ENCODE measurements at places on chromosomes 3 and 15.

DNA sequence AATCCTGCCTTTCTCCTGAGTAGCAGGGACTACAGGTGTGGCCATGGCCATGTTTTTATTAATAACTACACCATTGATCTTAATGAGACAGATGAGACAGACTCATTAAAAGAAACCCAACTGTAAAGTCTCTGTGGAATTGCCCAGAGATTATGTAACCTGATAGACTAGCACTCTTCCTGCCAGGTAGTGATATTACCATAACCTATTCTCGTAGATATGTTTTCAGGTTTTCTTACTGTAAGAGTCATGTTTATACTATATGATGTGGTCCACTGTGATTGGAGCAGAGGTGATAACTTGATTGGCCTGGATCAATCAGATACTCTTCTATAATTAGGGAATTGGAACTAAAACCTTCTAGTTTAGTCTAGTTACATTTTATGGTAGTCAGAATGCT is 93.7 kb downstream of the NFKBIZ start:
- no peak for DNase-seq

DNA sequence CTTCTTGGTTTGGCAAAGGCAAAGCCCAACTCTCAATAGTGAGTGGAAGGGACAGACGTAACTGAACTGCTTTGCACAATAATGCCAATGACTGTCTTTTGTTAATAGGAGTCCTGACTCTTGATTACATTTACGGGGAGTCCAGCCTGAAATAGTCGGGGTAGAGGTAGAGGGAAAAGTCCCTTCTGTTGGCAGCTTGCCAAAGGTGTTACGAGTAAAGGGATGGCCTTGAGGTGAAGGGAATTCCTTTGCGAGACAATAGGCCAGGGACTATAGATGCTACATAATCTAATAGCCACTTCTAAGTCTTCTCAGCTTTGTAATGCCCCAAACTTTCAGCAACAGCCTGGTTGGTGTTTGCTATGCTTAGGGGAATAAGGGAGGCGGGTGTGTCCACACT is 2.2 kb upstream of the SENP2 start:
- DNase-seq: no peak

- DNase-seq: peak; percentile 29
Observed at GRCh38 chr15:41258750-41259471, 27.8 kb downstream of the CHP1 start.

GRCh38 chr3:63456901-63457300 is 178.8 kb downstream of the SYNPR start:
- DNase-seq: no peak

DNA sequence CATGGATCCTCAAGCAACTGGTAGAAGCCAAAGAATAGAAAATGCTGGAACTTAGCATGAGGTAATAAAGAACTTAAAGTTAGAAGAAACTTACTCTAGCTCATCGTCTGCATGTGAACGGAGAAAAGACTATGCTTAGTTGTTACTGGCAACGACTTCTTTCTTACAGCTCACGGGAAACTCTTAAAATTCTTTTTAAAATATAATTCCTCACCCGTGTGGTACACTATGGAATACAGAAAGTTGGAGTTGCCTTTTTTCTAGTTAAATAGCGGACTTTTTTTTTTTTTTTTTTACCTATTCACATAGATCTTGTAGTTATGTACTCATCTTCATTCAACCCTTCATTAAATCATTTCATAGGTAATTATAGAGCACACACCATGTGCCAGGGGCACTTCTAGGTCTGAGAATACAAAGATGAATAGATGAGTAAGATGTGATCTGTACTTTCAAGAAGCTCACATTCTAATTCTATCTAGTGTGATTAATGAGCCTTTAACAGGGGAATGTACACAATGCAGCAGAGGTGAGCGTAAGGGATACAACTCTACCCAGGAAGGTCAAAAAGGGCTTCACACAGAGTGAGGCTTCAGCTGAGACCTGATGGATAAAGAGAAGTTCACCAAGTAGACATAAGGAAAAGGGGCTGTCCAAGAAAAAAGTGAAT is 18.4 kb upstream of the KCNMB2 start:
- DNase-seq: no peak

DNA sequence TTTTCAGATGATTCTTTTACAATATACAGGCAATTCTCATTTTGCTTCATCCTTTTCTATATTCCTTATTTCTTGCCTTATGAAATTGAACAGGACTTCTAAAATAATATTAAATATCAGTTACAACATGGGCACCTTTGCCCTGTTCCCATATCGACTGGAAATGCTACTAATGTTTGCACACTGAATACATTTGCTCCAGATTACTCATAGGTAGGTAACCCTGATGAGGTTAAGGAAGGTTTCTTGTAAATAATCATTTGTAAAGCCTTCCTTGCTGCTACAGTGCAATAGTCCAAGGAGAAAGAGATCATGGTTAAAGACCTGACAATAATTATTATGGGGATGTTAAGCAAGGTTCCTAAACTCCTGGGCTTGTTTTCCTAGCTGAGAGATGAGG is 175.5 kb downstream of the ADAMTS17 start:
- no peak for DNase-seq

GRCh38 chr3:125461896-125462295 is 58.1 kb downstream of the SNX4 start:
- no peak for DNase-seq

DNA sequence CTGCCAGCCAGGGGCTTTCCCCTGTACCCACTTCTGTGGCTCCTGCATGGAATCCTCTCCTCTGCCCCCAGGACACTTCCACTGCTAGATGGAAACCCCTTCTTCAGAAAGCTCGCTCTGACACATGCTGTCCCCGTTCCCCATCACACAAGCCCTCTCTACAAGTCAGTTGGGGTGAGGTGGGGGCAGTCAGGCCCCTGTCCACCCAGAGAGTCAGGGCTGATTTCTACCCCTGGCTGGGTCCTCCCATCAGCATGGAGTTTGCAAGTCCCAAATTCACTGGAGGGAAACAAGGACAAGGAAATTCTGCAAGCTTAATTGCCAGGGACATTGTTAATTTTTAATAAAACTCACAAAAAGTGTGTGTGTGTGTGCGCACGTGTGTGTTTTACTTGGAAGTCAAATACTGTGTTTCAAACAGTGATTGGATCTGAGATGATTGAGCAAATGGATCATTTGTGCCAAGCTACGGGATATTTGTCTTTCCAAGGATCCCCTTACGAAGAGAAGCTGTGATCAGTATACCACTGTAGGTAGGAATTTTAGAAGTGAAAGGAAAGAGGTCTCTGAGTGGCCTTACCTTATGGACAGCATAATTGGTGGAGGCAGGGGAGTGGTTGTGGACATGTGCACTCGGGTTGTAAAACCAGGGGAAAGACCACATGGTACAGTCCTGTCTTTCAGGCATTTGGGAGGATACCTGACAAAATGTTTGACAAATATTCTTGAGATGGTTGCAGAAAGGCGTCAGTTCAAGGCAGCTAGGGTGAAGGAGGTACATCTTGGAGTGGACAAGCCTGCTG is 1.5 kb upstream of the AMOTL2 start:
- DNase-seq: peak; percentile 0

DNA sequence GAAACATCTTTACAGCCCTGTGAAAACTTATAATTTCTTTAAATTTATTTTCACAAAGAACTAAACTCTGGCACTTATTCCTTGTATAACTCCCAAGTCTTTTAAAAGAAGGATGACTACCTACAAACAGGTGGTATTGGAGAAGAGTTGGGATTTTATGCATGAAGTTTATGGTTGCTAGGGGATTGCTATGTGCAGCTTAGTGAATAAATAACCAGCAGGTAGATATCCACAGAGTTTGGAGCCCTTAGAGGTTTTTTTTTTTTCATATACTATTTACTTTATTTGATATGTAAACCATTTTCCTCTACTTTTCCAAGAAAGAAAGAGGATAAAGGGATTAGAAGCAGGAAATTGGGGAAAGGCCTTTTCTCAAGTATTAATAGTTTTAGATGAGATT is 91.5 kb downstream of the GPR156 start:
- DNase-seq: no peak

- no peak for DNase-seq
Observed at GRCh38 chr3:122358703-122359032, 24.4 kb downstream of the MIX23 start.

DNA sequence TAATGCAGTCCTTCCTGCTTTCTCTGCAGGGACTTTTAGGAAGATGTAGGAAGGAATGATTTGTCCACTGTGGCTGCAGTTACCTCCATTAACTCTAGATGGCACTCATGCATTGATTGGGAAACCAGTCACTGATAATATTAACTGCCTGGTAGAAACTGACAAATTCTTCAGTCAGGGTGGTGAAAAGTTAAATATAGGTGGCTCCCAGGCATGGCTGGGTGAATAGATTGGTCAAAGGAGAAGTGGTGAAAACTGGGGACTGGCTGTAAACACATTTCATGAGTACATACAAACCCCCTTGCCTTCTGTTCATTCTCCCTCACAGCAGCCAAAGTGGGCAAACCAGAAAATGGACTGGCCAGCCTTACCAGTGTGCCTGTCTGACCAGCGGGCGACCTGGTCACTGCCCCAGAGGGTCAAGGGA is 333.4 kb downstream of the THSD4 start:
- peak; percentile 12 for DNase-seq

- no peak for DNase-seq
Observed at GRCh38 chr3:97711654-97712053, 52.9 kb upstream of the ARL6 start.

DNA sequence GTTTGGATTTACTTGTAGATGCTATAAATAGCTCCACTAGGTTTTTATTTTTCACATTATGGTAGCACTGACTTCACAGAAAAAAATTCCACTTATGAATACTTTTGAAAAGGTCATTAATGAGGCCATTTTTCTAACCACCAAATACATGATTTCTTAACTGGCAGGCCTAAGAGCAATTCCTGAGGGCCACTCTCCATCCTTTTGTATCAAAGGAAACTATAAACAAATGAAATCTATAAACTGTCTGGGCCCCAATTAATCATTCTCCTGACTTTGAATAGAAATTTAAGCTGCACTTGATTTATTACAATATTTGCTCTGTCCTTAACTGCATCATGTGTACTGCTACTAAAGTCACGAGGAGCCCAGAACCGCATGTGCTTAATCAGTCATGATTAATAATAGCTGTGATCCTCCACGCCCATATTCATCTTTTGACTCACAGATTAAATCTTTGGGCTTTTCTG is 25.1 kb upstream of the MTMR10 start:
- no peak for DNase-seq

GRCh38 chr3:16608816-16609215 is 3.6 kb upstream of the DAZL start:
- no peak for DNase-seq

DNA sequence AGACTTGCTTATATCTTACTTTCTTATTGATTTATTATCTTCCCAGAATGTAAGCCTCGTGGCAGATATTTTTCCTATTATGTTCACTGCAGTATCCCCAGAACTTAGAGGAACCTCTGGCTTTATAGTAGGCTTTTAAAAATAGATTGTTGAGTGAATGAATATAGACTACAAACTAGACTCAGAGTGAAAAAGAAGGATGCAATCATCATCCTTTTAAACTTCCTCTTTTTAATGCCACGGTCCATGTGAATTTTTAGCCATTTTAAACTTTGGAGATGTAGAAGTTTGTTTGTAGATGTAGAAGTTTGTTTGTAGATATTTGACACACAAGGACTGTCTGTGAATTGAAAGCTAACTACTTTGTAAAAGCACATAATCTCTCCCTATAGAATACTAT is 7.2 kb upstream of the P2RY12 start:
- DNase-seq: no peak

GRCh38 chr3:32146746-32147211 is 40.4 kb downstream of the GPD1L start:
- no peak for DNase-seq

DNA sequence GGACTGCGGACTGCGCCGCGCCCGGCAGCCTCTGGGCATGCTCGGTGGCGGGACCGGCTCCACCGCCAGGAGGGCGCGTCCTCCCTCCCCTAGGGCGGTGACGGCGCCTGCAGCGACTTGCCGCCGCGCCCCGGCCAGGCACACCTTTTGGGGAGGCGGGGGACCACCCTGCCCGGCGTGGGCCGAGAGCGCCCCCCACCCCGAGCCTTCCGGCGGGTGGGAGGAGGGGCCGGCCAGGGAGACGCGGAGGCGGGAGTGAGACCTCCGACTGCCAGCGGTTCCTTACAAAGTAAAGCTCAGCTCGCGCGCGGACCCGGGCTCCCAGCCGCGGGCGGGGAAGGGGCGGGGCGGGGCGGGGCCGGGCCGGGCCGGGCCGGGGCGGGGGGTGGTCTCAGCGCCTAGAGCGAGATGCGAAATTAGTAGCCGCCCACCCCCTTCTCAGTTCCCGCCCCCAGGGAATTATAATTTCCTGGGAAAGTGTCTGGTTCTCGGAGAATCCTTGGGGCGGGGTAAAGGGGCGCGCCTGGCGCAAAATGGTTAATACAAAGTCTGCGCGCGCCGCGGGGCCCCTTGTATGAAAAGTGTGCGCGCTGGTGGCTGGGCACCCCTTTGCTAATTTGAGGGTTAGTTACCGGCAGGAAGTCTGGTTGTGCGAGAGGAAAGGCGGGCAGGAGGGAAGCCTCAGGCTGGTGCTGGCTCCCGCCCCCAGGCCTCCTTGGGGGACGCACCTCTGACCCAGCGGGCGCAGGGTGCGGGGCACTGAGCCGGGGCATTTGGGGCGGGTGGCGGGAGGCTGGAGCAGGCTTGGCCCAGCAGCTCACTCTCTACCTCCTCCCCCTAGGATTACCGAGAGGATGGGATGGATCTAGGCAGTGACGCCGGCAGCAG is 224.8 kb upstream of the IL12A start:
- peak; percentile 66 for DNase-seq

DNA sequence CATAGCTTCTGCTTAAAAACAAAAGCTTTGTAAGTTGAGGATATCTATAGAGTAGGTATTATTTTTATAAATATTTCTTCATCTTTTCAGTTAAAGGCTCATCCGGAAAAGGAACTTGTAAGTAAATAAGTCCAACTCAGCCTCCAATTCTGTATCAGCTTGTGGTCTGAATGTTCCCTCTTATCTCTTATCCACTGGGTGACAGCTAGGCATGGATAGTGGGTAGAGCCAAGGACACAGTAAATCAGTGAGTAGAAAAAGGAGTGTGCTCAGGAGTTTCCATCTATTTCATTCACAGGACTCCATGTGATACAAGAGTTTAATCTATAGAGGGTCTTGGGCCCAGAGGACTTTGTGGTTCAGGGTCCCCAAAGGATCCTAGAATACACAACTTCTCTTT is 50.9 kb downstream of the FRMD5 start:
- DNase-seq: no peak

DNA sequence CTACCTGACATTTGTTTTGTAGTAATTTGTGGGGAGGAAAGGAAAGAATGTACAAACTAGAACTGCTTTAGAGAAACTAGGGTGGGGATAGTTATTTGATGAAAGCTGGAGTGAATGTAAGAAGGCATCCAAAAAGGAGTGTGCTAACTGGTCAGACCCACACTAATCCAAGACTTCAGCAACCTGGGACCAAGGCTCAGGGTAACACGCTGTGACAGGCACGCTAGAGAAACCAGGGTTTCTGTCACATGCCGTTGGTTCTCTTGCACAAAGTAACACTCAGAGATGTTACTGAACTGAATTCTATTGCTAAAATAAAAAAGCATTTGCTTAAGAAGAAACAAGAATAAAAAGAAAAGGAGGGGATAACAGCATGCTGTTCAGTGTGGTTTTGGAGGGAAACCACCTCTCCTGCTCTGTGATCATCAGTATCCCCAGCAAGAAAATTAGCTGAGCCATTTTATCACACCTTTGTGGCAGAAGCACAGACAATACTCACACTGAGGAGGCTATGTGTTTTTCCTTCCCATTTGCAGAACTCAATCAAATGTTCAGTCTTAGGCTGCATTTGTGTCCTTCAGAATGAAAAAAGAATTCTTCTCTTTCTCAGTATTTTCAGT is 2.8 kb upstream of the CCDC80 start:
- peak; percentile 25 for DNase-seq
